ENCODE measurements at places on chromosomes 6 and 20.

- no peak for DNase-seq
These were observed 180.4 kb upstream of the JARID2 start for GRCh38 chr6:15065261-15065989.

DNA sequence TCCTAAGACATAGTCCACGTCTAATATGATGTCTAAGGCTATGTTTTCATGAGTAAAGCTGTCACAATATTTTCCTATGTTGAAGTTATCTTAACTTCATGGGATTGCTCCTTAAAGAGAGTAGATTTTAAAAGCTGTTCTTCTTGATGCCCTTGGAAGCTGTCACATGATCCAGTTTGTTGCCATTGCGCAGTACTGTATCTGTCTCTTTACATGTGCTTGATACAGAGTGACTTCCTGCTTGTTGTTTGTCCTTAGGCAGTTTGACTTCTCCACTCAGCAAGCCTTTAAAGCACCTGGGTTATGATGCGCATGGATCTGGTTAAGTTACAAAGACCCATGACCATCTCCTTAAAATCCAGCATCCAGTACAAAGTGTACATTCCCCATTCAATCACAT lies 85.4 kb downstream of the CDYL start:
- DNase-seq, result no peak

DNA sequence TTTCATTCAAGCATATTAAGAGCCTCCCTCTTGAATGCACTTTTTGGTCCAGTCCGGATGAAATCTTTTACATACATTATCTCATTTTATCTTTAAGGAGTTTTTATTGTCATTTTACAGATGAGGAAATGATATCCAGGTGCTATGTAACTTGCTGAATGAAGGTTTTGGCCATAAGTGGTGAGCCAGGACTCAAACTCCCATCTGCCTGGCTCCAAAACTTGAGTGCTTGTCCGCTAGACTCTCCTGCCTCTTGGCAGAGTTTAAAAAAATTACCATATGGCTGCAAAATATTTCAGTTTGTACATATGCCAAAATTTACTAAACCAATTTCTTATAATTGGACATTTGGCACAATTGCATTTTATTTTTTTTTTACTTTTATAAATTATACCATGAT lies 12.2 kb downstream of the PDRG1 start:
- DNase-seq, result no peak

DNA sequence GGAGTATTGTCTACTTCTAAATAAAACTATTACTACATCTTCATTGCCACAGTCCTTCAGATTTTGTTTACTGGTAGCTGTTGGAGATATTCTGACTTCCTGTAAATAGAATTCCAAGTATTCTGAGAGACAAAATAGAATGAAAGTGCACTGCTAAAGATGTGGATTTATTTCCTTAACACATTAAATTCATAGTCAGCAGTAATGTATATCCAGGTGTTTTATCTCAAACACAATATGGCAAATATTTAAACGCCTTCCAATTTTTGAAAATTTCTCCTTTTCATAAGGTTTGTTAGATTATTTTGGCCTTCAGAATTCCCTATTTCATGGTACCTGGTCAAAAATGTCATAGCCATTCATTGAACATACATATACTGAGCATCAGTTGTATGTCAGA lies 84.3 kb upstream of the MEI4 start:
- no peak for DNase-seq

DNA sequence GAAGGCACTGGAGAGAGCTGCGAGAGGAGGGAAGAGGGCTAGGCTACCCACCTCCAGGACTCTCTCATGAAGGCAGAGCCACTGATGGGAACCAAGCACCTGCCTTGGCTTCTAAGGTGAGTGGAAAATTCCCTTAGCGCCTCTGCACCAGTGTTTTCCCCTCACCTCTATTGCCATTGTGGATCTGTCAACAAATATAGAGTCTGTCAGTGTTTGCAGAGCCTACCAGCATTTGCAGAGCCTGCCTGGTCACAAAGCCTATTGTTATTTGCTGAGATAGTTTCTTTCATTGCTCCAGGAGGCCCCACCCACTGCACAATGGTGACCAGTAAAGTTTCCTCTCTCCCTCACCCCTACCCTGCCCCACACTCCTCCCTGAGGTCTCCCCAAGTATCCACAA lies 141.9 kb downstream of the MRPL14 start:
- DNase-seq, result no peak

DNA sequence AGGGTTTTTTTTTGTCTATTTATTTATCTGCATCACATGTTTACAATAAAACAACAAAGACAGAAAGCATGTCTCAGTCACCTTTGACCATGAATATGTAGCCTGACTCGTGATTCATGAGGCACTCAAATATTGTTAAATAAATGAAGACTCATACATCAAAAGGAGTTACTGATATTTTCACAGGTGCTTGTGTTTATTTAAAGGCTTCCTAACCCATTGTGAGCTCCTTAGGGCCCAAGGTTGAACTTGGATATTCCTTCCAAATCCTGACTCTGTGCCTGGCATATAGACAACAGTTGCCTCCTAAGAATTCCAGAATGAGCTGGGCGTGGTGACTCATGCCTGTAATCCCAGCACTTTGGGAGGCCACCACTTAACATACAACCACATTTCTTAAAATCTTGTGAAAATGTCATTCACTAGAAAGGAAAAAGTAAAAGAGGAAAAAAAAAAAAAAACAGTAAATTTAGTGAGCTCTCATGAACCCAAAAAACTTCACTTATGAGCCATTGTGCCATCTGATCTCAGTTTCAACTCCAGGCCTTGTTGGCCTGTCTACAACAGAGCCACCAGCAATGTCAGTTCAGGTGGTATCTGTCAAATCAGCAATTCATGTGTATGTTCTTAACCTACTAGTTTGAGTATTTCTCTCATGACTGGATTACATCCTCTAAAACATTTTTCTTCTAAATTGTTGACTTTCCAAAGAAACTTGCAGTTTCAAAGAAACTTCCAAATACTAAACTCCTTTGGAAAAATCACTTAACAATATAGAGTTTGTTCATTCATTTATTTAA lies 162.7 kb upstream of the MARCKS start:
- DNase-seq, result no peak

DNA sequence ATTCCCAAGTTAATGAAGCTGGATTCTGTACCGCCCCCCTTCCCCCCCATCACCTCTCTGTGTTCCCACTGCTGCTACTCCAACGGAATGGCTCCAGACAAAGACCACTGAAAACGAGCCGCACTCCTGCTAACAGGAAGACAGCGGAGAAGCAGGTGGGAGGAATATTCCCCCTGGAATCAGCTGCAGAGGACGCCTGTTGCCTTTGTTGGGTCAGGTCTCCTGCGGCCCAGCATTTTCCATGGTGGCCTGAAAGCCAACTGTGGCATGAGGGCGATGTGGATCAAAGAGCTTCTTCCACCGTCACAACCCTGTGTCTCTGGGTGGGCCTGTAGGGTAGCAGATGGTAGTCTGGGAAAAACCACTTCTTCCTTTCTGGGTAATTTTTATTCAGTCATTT lies 16.8 kb downstream of the AAR2 start:
- DNase-seq, result no peak

DNA sequence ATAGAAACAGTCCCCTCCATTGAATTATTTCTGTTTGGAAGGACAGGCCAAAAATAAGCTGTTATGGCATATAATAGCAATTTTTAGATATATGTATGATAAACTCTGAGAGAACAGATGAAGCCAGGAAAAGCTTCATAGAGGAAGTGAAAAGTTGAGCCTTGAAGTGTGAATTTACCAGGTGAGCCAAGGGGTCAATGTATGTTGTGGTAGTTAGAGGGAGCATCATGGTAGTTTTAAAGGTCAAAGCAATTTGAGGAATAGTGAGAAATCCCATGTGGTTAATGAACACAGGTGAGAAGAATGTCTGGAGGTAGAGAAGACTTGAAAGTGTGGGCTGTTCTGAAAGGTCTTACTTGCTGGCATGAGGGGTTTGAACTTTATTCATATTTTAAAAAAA lies 47.0 kb downstream of the COL19A1 start:
- DNase-seq, result no peak

GRCh38 chr6:150880336-150880735 lies 14.8 kb downstream of the MTHFD1L start:
- DNase-seq, result no peak

Measured in WTC11 (cell line).